Inflammatory macrophage (primary cell): ENCODE measurements at places on chromosomes 6 and 20.

DNA sequence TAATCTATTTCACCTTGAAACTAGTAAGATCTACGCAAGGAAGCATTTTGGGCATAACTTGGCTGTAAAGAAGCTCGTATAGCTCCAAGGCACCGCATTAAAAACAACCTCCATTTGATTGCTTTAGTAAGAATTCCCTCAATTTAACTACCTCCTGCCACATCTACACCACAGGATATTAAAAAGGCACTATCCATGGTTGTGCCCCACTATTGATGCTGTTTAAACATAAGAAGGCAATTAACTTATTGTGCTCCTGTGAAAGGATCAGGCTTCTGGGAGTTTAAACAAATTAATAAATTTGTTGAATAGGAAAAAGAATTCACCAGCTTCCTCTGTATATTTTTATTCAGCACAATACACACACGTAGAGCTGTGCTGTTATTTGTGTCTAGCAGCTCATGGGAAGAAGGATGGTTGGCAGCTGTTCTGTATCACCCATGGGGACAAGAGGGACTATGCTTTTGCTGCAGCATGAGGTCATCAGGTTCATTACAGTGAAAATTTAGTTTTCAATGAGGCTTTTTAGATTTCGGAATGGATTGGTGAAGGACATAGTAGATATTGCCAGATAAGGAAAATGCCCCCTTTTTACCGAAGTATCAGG is 513.3 kb downstream of the HAO1 start:
- DNase-seq: no peak

- DNase-seq: no peak
Observed at GRCh38 chr20:44050925-44051660, 135.9 kb downstream of the JPH2 start.

DNA sequence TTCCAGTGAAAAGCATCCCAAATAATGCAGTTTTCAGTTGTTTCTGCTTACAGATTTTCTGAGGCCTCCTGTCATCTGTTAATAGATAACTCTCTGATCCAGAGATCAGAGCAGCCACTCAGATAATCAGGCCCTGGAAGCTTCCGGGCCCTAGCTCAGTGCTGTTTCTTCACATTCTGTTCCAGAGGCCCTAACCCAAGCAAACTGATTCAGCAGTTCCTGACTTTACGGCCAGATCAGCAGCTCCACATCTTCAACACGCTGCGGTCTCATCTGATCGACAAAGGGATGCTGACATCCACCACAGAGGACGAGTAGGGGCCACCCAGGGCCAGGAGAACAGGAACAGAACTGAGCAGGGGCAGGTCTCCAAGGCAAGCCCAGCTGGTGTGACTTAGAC is 63.1 kb downstream of the CDS2 start:
- no peak for DNase-seq

GRCh38 chr6:163661272-163661671 is 246.8 kb downstream of the QKI start:
- DNase-seq: peak; percentile 97

- DNase-seq: no peak
Observed at GRCh38 chr6:166944666-166945256, 11.6 kb downstream of the RNASET2 start.
